ENCODE measurements at places on chromosomes 3 and 15. TPM values are rescaled to one million over a fixed set of nuclear protein-coding genes. Genes with fewer than 3 reads are reported as not detected.

PYGO1 gene
- 8.5 TPM for total RNA-seq

CACNA1D gene
- 50.3 TPM for total RNA-seq

CPNE4 gene
- total RNA-seq: not detected

- H3K27ac ChIP-seq: no peak overlapping the region
- no peak overlapping the region for H3K4me3 ChIP-seq
- no peaks in the 10 kb centered on the region for H3K4me1 ChIP-seq
- DNase-seq: no peak
- no peaks in the 10 kb centered on the region for H3K36me3 ChIP-seq
Measured at GRCh38 chr3:61526308-61526707, 35.1 kb upstream of the PTPRG start.

- H3K4me3 ChIP-seq: no peak overlapping the region
- H3K36me3 ChIP-seq: no peaks in the 10 kb centered on the region
- DNase-seq: no peak
- no peaks in the 10 kb centered on the region for H3K4me1 ChIP-seq
Measured at GRCh38 chr15:44458429-44458828, 31.0 kb downstream of the CTDSPL2 start.

DNA sequence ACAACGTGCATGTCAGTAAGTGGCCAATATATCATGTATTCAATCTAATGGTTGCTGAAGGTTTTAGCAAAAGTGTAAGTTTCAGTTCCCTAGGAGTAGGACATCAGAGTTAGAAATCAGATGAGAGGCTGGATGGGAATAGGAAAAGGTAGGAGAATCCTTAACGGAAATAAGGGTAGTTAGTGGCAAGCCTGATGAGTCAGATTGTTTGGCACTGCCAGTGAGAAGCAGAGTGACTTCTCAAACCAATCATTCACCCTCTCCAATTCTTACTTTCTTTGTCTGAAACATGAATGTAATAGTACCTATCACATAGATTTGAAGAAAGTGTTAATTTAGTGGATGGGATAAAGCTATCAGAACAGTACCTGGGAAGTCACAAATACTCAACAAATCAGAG is 894.0 kb downstream of the NTRK3 start:
- no peaks in the 10 kb centered on the region for H3K36me3 ChIP-seq
- no peak overlapping the region for H3K4me3 ChIP-seq
- no peaks in the 10 kb centered on the region for H3K4me1 ChIP-seq
- no peaks in the 10 kb centered on the region for H3K27me3 ChIP-seq
- no peak for DNase-seq

- no peak for DNase-seq
- H3K27me3 ChIP-seq: no peaks in the 10 kb centered on the region
- no peaks in the 10 kb centered on the region for H3K36me3 ChIP-seq
- no peaks in the 10 kb centered on the region for H3K4me1 ChIP-seq
Measured at GRCh38 chr3:81503026-81503425, 258.4 kb downstream of the GBE1 start.

- DNase-seq: no peak
- H3K36me3 ChIP-seq: no peaks in the 10 kb centered on the region
- H3K4me3 ChIP-seq: no peak overlapping the region
- no peaks in the 10 kb centered on the region for H3K27me3 ChIP-seq
- H3K4me1 ChIP-seq: no peaks in the 10 kb centered on the region
- no peak overlapping the region for H3K27ac ChIP-seq
Measured at GRCh38 chr15:62071711-62072308, 5.0 kb downstream of the C2CD4A start.

DNA sequence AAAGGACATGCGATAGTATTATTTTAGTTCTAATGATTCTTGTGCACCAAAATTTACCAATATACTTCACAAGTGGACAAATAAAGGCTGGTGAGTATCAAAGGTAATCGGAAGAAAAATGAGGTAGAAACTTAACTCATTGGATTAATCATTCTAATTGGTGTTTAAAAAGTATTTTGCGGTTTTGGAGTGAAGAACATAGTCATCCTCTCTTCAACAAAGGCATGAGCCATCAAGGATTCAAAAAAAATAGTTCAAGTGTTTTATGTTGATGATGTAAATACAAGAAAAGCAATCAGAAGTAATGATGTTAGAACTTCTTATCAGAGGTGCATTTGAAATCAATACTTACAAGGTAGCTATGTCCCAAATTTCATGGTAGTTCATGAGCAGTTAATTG is 221.5 kb downstream of the P3H2 start:
- H3K4me1 ChIP-seq: no peaks in the 10 kb centered on the region
- no peak for DNase-seq
- H3K36me3 ChIP-seq: no peaks in the 10 kb centered on the region
- H3K4me3 ChIP-seq: no peak overlapping the region
- no peaks in the 10 kb centered on the region for H3K27me3 ChIP-seq

All from breast epithelium (tissue), 4 donors.